NCI-H187 treated with DMSO at 0.1 percent for 48 hours (cell line): ENCODE measurements at places on chromosomes 3 and 15.

GRCh38 chr3:174955513-174956016 lies 96.4 kb downstream of the NAALADL2 start:
- no peak for DNase-seq

- DNase-seq: no peak
Observed at GRCh38 chr3:100556673-100557310, 52.6 kb upstream of the ADGRG7 start.

DNA sequence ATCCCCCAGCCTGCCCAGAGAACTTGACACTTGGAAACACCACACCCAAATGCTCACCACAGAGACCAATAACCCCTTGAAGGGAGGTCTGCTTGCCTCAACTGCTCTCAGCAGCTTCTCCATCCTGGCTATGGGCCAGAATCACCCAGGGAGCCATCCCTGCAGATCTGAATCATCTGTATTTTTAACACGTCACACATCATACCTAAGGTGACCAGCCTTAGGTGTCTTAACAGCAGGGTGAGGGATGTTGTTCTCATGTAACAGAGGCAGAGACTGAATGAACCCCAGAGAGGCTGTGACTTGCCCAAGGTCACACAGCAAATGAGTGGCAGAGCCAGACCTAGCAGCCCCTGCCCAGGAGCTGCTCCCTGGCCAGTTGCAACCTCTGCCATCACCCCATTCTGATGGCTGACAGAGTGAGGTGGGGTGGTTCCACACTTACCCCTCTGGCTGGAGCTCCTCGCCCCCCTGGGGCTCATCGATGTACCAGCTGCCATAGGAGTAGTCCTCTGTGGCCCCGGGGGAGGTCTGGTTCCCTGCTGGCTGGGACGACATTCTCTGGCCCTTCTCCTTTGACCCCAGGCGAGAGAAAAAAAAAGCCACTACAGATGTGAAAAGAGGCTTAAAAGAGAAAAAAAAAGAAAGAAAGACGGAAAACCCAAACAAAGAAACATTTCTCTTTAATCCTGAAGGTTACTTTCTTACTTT lies 722 bp downstream of the STRA6 start:
- no peak for DNase-seq

GRCh38 chr3:49536875-49537533 lies 17.3 kb upstream of the BSN start:
- DNase-seq: no peak

- no peak for DNase-seq
Observed at GRCh38 chr3:171688002-171688401, 122.3 kb downstream of the PLD1 start.

DNA sequence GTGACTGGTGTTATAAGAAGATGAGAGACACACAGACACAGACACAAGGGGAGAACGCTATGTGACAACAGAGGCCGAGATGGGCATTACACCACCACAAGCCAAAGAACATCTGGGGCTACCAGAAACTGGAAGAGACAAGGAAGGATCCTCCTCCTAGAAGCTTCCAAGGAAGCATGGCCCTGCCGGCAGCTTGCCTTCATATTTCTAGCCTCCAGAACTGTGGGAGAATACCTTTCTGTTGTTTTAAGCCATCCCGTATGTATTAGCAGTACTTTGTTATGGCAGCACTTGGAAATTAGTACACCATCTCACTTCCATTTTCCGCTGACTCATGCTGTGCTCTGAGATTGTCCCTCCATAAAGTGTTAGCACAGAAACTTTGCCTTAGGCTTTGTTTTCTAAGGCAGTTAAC lies 38.7 kb upstream of the CA12 start:
- DNase-seq: no peak

GRCh38 chr3:115588201-115589115 lies 34.9 kb upstream of the GAP43 start:
- DNase-seq: no peak

DNA sequence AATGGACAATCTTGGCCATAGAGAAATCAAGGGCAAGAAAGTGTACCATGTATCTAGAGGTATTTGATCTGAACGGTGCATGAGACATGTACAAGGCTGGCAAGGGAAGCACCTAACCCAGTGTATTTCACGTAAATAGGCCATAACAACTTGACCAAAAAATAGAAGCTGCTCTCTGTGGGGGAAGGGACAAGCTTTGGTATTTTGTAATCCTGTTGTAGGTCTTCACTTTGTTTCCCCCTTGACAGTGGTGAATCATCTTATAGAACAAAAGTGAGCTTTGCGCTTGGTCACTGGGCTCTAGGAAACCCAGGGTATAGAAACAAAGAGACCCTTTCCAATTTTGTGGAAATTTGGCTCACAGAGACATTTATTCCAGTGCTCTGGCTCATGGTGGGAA lies 21.0 kb downstream of the LARS2 start:
- DNase-seq: no peak

- DNase-seq: no peak
Observed at GRCh38 chr15:39624806-39625205, 43.9 kb downstream of the THBS1 start.

GRCh38 chr15:30859091-30859874 lies 44.4 kb upstream of the FAN1 start:
- DNase-seq: no peak
